Hair follicular keratinocyte (primary cell): ENCODE measurements at places on chromosomes 3 and 15. TPM values are rescaled to one million over a fixed set of nuclear protein-coding genes. Genes with fewer than 3 reads are reported as not detected.

The LMAN1L gene
- not detected in 2 replicates for total RNA-seq

The WNT7A gene
- 24.1 and 40.3 TPM in 2 replicates for total RNA-seq

The SH3GL3 gene
- 0.23 and 1.5 TPM in 2 replicates for total RNA-seq

The OR5K2 gene
- total RNA-seq = not detected in 2 replicates

The GNL3 gene
- total RNA-seq = 68.1 and 106 TPM in 2 replicates

The IL16 gene
- total RNA-seq = not detected in 2 replicates

The CD96 gene
- total RNA-seq = 0.08 TPM in 1 of 2 replicates, not detected in the other

The CD47 gene
- 60.7 and 78.9 TPM in 2 replicates for total RNA-seq

The ALDH1A2 gene
- 0.70 TPM in 1 of 2 replicates, not detected in the other for total RNA-seq

The MELTF gene
- total RNA-seq = 9.6 and 13.8 TPM in 2 replicates

The ACTL6A gene
- 54.9 and 120 TPM in 2 replicates for total RNA-seq

The CD86 gene
- 0.16 TPM in 1 of 2 replicates, not detected in the other for total RNA-seq

The FOXB1 gene
- total RNA-seq = not detected in 2 replicates

The EPHB3 gene
- 4.2 and 6.7 TPM in 2 replicates for total RNA-seq

The GPR62 gene
- total RNA-seq = not detected in 2 replicates

The EDEM1 gene
- total RNA-seq = 61.1 and 75.1 TPM in 2 replicates

The PRICKLE2 gene
- total RNA-seq = 7.5 and 8.4 TPM in 2 replicates

The MAP6D1 gene
- 2.5 and 2.9 TPM in 2 replicates for total RNA-seq

The LRRC2 gene
- total RNA-seq = under 0.01 and 0.08 TPM in 2 replicates

The EFCC1 gene
- not detected in 2 replicates for total RNA-seq

The TM4SF18 gene
- total RNA-seq = 0.46 TPM in 1 of 2 replicates, not detected in the other

The VGLL3 gene
- total RNA-seq = 0.62 and 0.65 TPM in 2 replicates

The PEX11A gene
- 4.8 and 6.2 TPM in 2 replicates for total RNA-seq

The HERC2 gene
- total RNA-seq = 23.8 and 25.5 TPM in 2 replicates

The UNC13C gene
- under 0.01 TPM in 1 of 2 replicates, not detected in the other for total RNA-seq

The MUSTN1 gene
- 1.6 TPM in 1 of 2 replicates, not detected in the other for total RNA-seq

The ZNF502 gene
- 1.6 and 2.7 TPM in 2 replicates for total RNA-seq

The DLL4 gene
- total RNA-seq = 0.08 TPM in 1 of 2 replicates, not detected in the other

The PLA1A gene
- not detected in 2 replicates for total RNA-seq

The PPP1R14D gene
- not detected in 2 replicates for total RNA-seq

The GPR149 gene
- not detected in 2 replicates for total RNA-seq

The IL17RE gene
- 10.8 and 19.7 TPM in 2 replicates for total RNA-seq

The ABTB1 gene
- 11.7 and 17.2 TPM in 2 replicates for total RNA-seq
